ENCODE measurements at places on chromosomes 4 and X.

DNA sequence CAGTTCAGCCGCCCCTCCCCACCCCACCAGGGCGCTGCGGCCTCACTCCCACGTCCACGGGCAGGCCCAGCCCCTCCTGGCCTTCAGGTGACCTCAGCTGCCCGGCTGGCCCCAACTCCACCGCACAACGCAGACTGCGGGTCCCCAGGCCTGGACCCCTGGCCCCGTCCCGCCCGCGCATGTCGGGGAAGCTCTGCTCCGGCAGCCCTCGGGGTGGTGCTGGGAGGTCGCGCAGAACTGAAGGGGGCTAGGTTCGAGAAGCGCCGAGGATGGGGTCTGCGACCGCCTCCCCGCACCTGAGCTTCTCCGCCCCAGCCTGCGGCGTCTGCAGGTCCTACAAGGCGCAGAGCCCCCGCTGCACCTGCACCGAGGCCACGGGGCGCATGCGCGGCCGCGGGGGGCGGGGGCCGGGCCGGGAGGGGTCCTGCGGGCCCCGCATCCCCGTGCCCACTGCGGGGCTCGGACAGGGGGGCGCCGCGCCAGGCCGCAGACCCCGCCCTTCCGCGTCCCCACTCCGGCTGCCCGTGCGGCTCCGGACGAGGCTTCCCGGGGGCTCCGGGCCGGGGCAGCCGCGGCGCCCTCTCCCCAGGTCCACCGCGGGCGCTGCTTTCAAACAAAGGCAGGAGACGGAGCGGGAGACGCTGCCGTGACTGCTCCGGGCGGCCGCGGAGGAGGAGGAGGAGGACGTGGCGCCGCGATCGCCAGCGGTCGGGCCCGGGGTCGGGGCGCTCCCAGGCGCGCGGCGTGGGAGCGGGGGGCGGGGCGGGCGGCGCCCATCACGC lies 672 bp upstream of the NAT8L start:
- DNase-seq = peak; percentile 6

DNA sequence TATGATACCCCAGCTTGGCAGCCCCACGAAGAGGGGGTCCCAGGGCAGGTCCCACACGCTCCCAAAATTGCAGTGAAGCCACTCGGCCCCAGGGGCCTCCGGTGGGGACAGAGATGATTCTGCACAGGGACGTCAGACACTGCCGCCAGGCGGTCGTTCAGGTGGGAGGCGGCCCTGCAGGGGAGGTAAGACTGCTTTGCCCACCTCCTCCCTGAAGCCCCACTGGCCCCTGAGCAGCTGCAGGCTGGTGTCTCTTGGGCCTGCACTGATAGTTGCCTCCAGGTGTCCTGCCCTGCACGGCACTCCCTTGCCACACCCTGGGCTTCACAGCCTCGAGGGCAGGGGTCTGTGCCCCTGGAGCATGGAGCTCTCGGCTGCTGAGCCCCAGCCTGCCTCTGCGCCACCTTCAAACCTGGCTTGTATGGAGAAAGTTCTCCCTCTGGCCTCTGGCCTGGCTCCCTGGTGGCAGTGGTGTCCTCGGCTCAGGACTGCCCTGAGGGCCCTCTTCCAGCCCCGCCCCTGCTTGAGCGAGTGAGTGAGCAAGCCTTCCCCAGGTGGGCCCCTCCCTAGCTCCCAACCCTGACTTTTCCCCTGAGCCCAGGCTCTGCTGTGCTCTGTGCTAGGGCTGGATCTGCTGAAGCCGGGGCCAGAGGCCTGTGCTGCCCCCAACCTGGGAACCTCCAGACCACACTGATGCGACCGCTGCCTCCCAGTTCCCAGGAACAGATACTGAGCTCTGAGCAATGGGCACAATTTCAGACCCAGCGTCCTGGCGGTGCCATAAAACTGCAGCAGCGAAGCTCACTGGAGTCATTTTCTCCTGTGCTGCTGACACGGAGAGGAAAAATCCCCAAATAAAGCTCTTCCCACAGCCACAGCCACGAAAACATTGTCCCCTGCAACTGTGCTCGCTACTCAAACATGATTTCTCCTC lies 16.1 kb downstream of the ADRA2C start:
- DNase-seq = no peak

DNA sequence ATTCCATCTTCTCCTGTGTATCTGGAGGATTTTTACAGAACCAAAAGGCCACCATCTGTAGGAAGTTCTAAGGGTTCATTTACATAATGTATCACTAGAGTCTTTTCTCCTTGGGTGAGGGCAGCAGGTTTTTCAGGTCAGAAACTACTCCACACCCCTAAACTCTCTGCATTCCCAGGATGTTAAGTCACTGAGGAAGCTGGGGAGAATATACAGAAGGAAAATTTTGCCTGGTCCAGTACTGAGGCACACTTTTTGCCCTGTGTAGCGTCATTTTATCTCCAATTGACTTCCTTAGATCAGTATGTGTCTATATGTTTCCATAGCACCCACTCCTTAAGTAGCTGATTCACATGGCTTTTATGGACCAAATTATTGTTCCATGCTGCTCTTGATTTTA lies 17.0 kb downstream of the XKRX start:
- peak; percentile 11 for DNase-seq

- DNase-seq = no peak
Observed at GRCh38 chrX:73977542-73978169, 326.3 kb upstream of the ZCCHC13 start.

GRCh38 chrX:29797156-29797555 lies 418.2 kb upstream of the MAGEB2 start:
- DNase-seq = no peak

DNA sequence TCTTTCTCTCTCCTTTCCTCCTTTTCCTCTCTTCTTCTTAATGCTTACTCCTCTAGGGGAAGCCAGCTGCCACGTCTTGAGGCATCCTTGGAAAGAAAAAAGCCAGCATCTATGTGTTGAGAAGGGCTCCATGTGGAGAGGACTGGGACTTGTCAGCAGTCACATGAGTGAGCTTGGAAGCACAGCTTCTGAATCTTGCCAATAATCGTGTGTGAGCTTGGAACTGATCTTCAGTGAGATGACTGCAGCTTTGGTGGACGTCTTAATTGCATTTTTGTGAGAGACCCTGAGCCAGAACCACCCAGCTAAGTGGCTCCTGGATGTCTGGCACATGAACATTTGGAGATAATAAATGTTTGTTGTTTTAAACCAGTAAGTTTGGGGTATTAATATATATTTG lies 371.7 kb downstream of the SLITRK2 start:
- DNase-seq = no peak

DNA sequence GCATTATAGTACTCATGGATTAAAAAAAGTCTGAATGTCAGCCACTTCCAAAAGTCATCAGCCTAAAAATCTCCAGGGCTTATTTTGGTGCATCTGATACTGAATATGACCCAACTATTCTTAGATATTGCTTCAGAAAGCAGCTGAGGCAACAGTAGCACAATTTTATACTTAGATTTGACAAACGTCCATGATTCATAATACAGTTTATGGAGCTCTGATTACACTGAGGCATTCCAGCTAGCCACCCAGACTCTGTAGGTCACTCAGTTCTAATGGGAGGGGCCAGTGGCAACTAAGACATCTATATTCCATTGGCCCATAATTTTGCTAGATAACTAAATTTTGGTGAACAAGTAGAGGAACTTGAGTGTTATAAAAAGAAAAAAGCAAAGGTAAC lies 10.3 kb downstream of the SPATA4 start:
- peak; percentile 88 for DNase-seq

DNA sequence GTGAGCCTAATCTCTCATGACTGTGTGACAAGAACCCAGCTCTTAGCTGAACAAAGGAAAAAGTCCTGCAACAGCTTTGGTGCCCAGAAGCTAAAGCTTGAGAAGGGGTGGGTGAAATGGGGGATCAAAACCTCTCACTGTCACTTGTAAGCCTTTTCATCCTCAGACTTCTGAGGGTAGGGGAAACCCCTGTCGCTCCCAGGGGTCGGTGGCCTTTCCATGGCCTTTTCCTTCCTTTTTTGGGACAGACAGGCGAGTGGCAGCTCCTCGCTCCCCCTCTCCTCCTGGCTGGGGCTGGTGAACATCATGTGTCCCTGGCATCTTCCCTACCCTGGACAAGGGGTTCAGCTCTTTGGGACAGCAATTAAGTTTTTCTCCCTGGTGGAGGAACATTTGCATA lies 78.2 kb downstream of the FAM47A start:
- DNase-seq = no peak

- DNase-seq = no peak
Observed at GRCh38 chr4:139735381-139736273, 70.0 kb downstream of the MGST2 start.

- DNase-seq = peak; percentile 43
Observed at GRCh38 chr4:5409237-5409636, 299.1 kb downstream of the EVC2 start.

GRCh38 chrX:115591856-115592842 lies 31.2 kb downstream of the PLS3 start:
- no peak for DNase-seq

DNA sequence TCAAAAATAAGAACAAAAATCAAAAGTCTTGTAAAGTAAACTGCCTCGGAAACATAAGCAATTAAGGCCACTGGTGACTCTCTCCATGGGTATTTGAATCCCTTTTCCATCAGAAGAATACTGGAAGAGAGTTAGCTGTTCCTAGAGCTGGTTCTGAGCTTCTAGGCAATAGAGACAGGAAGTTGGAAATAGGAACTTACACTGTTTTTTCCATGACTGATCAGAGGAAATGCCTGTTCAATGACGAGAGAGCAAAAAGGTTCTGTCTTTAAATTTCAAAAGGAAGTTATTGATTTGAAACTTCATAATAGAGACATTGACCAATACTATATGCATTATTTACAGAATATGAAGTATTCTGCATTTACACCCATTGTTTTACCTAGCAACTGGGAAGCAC lies 503.5 kb upstream of the ARX start:
- no peak for DNase-seq
